Left colon (tissue), 2 donors: ENCODE measurements at places on chromosomes 12 and 14. TPM values are rescaled to one million over a fixed set of nuclear protein-coding genes. Genes with fewer than 3 reads are reported as not detected.

Gene CNTN1
- total RNA-seq, result 3.1 TPM

DNA sequence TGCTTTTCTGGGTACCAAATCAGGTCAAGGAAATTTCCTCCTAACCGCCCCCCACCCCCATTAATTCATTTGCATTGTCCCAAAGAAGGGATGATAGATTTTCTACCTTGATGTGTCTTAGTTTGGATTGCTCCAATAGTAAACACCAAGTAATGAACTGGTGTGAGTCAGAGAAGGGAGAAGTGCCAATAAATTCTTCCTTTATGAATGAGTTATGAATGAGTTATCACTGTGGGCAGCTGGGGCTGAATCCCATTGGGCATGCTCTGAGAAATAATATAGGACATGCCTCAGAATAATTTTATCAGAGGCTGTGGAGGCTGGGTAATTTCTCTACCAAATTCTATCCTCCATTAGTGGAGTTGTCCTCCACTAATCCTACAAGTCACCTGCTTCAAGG is 277.9 kb upstream of the FLRT2 start:
- no peak for DNase-seq

DNA sequence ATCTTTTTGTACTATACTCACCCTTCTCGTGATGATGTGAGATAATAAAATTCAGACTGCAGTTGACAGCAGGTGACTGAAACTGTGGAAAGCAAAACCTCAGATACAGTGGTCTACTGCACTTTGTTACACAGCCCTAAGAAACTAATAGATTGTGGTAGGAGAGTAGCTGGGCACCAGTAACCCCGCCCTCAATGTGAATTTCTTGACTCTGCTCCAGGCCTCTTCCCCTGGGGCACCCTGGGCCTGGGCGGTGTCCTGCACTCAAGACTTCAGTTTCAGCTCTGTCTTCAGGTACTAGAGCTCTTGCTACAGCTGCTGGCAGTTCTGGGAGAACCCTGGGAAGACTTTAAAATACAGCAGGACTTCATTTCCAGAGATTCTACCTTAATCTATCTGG is 197.6 kb upstream of the AVPR1A start:
- no peak for DNase-seq

- DNase-seq, result no peak
These were observed 68.2 kb upstream of the BDKRB2 start for GRCh38 chr14:96136371-96137005.

DNA sequence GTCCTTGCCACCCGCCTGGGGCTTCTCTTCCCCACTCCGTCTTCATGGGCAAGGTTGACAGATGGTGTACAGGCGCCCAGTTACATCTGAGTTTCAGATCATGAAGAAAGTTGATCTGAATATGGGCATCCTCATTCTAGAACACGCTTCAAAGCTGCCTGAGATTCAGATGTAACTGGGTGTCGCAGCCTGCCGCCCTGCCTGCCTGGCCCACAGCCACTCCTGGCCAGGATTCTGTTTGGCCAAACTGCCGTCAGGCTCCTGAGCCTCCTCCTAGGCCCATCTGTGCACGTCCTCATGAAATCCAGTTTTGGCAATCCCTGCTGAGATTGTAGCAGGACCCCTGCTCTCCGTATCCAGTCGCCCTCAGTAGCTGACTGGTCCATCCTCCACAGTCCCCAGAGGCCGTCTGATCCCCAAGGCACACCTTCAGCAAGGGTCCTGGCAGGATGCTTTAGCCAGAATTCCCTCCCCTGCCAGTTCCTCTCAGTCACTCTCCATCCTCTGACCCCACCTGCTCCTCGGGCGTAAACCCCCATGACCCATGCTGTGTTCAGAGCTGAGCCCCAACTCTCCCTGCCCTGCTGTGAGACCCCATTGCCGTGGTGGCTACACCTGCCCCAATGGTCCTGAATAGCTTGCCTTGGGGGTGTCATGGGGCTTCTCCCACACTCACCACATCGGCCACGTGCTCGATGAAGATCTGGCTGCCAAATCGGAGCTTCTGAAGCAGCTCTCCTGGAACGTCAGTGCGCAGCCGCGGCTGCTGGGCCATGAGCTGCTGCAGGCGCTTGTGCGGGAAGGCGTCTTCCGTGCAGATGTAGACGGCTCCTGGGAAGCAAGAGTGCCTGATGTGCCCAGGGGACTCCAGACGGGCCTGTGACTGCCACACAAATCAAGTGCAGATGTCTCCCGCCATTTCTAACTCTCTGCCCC is 12.5 kb downstream of the XRCC3 start:
- no peak for DNase-seq
